ENCODE measurements at places on chromosomes 1 and 21.

DNA sequence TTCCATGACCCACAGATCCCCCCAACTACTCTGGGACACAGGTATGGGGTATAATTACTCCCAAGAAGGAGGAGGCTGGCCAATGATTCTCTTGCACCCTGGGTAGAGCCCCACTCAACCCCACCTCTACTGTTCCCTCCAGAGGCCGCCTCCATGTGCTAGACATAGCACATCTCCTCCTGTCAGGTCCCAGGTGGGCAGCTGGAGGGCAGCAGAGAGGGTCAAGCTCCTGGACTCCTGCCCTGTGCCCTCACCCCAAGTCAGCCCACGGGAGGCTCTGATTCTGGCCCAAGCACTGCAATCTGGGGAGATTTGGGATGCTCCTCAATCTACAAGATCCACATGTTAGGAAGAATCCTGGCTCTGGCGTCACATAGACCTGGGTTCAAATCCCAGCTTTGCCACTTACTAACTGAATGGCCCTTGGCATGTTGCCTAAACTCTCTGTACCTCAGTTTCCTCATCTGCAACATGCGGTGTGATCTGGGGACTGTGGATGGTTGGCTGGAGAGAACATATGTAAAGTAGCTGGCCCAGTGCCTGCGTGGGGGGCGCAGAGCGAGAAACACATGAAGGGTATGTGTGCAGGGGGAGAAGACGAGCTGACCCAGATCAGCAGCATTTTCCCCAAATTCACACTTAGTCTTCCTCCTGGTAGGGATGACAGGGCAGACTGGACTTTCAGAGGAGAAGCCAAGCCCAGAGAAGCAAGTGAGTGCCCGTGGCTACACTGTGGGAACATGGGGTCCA, 23.2 kb downstream of the TNNT2 start:
- no peak for DNase-seq

DNA sequence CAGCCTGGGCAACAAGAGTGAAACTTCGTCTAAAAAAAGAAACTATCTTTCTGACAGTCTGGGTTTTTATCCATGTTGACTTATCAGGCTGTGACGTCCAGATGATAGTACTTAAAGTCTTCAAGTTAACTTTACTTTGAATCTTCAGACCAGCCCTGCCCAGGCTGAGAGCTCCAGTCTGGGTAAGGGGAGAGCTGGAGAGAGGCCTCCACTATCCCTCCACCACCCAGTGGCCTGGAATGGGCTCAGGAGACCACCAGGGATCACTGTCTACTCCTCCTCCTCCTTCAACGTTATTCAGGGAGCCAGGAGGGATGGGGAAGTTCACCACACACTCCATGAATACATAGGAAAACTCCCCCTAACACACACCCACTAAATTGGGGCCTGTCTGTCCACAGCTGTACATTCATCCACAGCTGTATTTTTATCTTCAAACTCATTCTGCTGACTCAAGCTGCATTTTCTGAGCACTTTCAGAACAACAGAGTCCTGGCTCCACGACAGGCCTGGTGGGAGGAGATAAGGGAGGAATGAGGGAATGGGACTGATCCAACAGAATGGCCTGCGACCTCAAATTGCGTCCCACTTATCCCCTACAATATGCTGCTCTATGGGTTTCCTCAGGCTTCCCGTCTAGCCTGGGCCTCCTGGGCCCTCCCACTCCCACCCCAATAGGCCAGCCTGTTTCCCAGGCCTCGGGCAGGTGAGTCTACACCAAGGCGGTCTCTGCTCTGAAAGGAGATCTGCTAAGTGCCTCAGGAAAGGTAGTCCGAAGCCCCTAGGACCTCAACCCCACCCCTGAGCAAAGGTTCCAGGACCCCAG, 1.8 kb downstream of the SLC45A3 start:
- DNase-seq = no peak

GRCh38 chr1:108643492-108644335, 17.2 kb downstream of the HENMT1 start:
- DNase-seq = peak; percentile 32

GRCh38 chr1:226135709-226136108, 50.8 kb downstream of the ACBD3 start:
- no peak for DNase-seq

GRCh38 chr1:207644166-207644851, 624 bp upstream of the CR1L start:
- DNase-seq = no peak

GRCh38 chr1:174766727-174767126, 233.0 kb upstream of the CACYBP start:
- no peak for DNase-seq

GRCh38 chr1:46300673-46301405, 2.6 kb downstream of the LRRC41 start:
- no peak for DNase-seq

GRCh38 chr1:33056426-33056825, 19.7 kb upstream of the AK2 start:
- no peak for DNase-seq

- DNase-seq = no peak
Observed at GRCh38 chr1:19533626-19534025, 48.3 kb upstream of the CAPZB start.

DNA sequence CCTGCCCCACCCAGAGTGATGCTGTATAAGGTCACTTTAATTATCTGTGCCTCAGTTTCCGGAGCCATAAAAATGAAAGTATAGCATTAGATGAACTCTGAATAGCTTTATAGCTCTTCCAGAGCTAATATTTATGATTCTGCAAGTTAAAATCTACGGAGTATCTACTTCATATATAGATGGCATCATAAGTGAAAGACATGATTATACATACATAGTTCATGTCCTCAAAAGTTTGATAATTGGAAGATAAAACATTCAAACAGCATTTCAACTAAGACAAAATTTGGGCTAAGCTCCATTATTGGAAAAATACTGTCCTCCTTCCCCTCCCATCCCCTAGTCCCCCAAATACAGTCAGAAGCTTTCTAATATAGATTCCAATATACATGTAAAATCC, 4.2 kb downstream of the AKT3 start:
- no peak for DNase-seq

DNA sequence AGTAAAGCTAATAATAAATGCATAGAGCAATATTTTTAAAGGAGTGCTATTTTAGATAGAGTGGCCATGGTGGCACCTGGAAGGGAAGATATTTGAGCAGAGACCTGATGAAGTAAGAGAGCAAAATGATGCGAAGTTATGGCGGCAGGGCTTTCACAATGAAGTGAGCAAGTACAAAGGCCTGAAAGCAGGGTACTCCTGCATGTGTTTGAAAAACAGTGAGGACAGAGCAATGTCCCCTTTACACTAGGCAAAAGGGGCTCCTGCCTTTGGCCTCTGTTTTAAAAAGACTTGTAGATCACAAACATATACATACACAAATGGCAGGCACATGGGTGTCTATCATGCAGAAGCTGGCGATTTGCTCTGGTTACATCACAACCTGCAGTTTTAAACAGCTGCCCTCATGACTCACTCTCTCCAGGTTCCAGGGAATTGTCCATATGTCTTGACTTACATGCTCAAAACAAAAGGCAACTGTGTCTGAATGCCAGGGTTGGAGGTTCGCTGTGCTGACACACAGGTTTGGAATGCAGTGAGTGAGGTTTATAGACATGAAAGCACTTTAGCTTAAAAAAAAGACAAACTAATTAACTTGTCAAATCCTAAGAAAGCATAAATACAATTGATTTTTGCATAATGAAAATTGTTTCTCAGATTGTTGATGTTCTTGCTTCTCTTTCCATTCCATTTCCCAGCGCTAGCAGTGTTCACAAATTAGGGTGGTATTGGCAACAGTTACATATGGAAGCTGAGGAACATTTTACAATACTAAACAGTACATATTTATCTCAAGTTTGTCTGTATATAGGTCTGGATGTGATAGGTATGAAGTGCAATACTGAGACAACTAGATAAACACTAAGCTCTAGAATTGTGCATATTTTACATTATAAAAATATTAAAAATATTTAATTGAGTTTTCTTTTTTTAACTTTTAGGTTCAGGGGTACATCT, 313.9 kb downstream of the BARHL2 start:
- no peak for DNase-seq

Data from stimulated activated CD4-positive, alpha-beta T cell treated with anti-CD3 and anti-CD28 coated beads, Interleukin-1b, Interleukin-23, amount 100 ng/mL, for 4 hours (primary cell).